ENCODE measurements at places on chromosomes 1 and 21.

GRCh38 chr1:222301652-222302051 lies 246.3 kb downstream of the HHIPL2 start:
- DNase-seq: no peak

DNA sequence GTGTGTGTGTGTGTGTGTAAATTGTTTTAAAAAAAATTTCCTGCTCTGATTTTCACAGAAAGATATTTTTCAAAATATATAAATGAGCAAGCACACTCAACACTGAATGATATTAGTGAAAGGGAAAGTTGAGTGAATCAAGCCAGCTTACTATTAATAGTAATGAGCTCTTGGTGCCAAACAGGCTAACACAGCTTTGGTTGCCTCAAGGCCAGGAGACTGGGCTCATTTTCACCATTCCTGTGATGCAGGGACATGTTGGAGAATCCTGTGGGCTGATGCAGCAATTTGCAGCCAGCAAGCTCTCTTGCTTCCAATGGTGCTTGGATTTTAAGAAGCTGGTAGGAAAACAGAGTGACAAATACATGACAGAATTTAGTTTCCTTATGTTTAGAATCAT lies 30.2 kb downstream of the PLA2G4A start:
- no peak for DNase-seq

GRCh38 chr1:33190701-33191100 lies 8.9 kb upstream of the TRIM62 start:
- no peak for DNase-seq

DNA sequence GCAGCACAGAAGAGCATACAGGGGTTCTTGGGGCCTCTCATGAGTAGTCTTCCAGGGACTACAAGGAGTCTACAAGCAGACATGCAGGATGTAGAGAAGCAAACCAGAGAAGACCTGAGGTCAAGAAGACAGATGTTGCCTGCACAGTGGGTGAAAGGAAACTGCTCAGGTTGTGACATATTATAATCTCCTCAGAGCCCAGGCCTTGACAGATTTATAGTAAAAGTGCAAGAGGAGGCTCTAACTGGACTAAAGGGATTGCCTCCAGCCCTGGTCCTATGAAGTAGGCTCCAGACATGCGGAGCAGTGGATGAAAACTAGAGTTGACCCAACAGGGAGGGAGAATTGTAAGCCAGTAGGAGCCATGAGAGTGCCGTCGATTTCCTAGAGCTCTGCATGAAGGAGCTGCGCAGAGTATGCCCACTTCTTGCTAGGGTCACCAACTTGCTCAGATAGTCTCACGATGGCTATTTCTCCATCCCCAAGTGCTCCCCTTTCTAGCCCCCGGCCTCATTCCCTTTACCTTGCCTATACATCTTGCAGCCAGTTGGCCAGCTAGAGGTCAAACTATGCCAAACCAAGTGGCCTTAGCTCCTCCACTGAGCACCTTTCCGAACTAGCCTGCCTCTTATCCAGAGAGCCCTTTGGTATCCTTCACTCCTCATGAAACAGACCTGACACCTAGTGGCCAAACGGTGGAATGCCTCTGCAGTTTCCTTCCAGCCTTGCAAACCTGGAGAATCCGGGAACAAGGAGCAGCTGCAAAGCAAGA lies 36.2 kb upstream of the IPO9 start:
- DNase-seq: peak; percentile 57

DNA sequence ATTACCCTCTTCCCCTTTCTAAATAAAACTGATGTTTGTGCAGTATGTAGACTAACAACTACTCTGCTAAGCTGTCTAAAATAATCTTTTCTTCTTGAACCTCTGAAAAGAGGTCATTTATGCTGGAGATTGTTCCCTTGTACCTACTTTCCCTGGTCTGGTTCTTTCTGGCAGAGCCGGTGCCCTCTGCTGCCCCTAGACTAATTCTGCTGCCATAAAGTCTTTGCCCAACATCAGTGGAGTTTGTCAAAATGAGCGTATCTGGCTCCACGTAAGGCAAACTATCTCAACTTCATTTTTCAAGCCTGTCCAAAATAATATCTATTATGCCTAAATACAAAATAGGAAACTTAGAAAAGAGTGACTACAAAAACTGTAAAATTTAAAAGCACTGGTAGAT lies 30.9 kb upstream of the ANGPTL7 start:
- DNase-seq: no peak

DNA sequence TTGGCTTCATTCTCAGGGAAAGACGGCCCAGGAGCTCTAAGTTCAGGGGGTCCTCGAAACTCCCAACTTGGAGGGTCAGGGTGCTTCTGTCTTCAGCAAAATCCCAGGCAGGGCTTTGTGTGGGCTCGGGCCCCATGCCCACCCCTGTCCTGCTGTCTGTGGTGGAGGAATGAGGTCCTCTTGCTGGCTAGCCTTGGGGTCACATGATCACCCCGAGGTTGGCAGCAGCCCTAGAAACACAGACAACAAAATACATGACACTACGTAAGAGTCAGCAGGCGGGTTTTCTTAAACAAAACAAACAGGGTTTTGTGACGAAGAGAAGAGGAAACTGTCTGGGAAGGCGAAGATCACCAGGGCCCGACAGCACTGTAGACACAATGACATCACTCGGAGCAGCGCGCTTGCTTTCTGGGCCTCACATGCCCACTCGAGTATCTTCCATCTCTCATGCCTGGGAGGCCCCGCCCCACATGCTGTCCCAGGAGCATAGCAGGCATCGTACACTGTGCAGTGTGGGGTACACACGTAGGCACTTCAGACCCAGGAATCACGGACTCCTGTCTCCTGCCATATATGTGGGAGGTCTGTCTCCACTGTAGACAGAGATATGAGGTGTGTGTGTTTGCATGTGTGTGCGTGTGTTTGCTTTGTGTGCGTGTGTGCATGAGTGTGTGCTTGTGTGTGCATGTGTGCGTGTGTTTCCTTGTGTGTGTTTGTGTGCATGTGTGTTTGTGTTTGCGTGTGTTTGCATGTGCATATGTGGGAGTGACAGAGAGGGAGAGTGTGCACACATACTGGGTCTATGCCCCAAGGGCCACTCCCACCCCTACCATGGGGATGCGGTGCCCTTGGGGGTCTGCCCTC lies 94.7 kb downstream of the SIK1 start:
- no peak for DNase-seq

DNA sequence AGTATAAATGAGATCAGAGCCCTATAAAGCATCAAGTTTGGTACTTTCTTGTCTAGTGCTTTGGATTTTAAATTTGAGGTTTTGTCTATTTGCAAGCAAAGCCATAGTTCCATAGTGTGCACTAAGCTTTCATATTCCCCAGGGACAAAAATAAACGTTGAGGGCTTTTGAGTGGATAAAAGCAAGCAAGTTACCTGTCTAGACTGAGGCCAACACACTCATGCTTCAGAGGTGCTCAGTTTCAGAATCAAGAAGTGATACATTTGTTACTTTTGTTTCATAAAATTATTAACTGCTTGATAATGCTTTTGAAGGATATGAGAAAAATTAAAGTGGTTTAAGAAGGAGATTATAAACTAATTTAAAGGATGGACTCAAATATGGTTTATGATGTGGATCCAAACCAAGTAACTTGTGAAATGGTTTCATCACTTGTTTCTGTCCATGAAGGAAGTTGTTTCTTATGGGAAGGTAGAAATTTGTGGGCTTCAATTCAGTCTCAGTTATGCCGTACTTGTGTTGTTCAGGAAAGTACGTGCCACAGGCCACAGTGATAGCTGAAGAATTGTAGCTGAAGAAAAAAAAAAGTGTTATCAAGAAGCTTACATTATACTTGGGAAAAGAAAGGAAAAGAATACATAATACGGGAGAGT lies 71.2 kb downstream of the CHRM3 start:
- no peak for DNase-seq

DNA sequence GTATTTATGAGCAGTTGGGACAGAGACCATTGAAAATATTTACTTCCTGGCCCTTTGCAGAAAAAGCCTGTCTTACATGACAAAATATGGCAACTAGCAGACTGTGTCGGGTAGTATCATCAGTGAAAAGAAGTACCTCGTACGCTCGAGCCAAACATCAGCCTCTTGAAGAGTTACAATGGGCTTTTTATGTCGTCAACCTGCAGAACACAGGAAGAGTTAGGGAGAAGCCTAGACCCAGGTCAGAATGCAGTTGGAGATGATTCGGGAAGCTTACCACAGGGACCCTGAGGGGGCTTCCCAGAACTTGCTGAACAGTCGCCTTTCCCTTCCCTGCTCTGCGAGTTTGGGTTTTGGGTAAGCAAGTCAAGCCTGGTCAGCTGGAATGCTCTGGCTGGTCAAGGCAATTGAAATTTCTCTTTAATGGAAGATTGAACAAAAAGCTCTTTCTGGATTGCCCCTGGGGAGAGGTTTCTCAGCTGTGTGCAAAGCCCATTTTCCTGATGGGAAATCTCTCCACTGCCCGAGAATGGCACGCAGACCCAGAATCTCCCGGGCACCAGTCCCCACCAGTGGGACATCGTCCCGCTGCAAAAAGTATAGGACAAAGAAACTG lies 263.6 kb upstream of the TMEM51 start:
- no peak for DNase-seq

- no peak for DNase-seq
Observed at GRCh38 chr1:22494144-22494543, 42.5 kb downstream of the ZBTB40 start.

DNA sequence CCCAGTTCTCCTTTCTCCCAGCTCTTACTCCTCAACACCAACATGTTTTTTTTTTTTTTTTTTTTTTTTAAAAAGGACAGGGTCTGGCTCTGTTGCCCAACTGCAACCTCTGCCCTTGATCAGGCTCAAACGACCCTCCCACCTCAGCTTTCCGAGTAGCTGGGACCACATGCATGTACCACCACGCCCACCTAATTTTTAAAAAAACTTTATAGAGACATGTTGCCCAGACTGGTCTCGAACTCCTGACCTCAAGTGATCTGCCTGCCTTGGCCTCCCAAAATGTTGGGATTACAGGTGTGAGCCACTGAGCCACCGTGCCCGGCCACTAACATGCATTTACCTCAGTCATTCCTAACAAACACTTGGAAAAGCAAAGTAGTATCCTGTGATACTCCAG lies 31.1 kb upstream of the FOXE3 start:
- DNase-seq: no peak

DNA sequence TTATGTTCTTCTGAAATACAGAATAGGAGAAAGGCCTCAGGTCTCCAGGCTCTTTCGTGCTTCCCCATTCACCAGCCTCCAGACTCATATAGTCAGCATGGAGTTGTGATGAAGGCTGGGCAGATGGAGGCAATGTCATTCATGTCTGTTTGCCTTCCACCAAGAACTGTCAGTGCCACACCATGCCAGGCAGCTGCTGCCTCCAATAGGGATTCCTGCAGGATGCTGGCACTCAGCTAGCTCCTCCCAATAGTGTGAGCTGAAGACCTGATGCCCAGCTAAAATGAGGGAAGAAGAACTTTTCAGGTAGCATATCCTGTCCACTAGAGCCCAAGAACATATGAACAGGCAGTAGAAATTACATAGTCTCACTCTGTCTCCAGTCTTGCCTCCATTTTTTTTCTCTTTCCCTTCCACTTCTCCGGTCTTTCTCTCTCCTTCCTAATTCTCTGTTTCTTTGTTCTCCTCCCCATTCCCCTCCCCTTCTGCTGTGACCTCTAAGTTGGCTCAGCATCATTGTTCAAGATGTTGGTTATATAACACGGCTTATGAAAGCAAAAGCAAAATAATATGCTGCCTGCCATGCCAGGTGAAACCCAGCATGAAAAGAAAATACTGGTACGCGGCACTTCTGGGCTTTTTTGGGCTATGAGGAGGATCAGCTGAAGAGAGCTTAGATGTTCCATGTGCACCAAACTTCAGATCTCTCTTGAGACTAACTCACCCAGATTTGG lies 17.3 kb downstream of the GLUL start:
- DNase-seq: no peak

DNA sequence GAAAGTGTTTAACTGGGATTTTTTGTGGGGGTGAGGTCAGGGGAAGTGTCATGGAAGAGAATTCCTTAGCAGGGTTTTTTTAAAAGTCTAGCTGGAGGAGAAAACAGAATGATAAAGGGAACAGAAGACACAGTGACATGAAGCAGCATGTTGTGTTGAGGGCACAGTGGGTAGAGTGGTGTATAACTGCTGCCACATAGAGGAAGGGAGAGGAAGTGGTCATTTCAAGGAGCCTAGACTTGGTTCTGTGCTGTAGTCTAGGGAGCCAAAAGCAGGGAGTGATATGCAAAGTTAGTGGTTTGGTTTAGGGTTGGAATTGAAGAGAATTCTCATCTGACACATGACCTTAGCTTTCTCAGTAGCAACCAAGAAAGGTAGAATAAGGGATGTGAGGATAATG lies 10.2 kb downstream of the EEIG2 start:
- no peak for DNase-seq

GRCh38 chr21:25589887-25590286 lies 17.4 kb downstream of the MRPL39 start:
- DNase-seq: no peak

DNA sequence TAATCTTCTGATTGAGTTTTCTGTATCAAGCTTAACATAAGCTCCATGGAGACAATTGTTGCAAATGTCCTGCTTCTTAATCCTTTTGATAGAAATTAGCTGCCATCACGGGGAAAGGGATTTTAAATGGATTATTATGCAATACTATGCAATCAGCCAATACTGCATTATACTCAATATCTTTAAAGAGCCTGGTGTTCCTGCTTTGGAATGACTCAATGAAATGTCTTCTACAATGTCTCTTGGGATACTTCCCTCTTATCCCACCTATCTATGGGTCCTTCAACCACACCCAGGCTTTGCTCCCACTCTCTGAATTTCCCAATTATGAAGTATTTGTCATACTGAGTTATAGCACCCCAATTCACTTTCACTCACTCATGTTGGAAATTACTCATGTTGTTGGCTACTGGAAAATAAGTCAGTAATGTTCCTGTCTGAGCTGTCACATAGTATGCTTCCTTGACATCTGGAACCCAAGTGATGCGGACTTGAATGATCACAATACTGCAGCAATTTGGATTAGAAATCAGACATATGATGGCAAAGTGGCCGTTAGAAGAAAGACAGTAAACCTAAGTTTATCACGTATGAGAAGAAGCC lies 85.0 kb downstream of the TPR start:
- DNase-seq: no peak

DNA sequence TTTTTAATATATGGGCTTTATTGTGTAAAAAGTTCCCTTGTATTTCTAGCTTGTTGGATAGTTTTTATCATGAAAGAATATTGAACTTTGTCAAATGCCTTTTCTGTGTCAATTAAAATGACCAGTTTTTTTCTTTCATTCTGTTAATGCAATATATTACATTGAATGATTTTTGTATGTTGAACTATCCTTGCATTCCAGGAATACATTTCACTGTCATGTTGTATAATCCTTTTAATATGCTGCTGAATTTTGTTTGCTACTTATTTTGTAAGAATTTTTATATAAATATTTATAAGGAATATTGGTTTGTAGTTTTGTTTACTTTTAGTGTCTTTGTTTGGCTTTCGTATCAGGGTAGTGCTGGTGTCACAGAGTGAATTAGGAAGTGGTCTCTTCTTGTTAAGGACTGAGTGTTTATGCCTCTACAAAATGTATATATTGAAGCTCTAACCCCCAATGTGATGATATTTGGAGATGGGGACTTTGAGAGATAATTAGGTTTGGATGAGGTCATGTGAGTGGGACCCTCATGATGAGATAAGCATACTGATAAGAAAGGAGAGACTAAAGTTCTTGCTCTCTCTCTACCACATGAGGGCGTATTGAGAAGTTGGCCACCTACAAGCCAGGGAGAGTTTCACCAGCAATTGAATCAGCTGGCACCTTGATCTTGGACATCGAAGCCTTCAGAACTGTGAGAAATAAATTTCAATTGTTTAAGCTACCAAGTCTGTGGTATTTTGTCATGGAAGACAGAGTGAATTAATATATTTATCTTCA lies 12.0 kb upstream of the SLAMF6 start:
- DNase-seq: no peak

Measured in GM04503 (cell line).